Suppressor macrophage treated with lipopolysaccharide for 1 hour (primary cell): ENCODE measurements at places on chromosomes 5 and 9.

- DNase-seq: no peak
Measured at GRCh38 chr9:70260606-70261005, 1.8 kb downstream of the SMC5 start.

GRCh38 chr5:179486596-179487051 is 63.7 kb upstream of the RUFY1 start:
- DNase-seq: no peak

- peak; percentile 87 for DNase-seq
Measured at GRCh38 chr9:129783516-129784361, 19.2 kb upstream of the TOR1B start.

- no peak for DNase-seq
Measured at GRCh38 chr5:175825893-175826292, 45.5 kb upstream of the CPLX2 start.

- peak; percentile 52 for DNase-seq
Measured at GRCh38 chr5:138789771-138790242, 36.6 kb downstream of the CTNNA1 start.

- no peak for DNase-seq
Measured at GRCh38 chr9:36884721-36885120, 149.3 kb downstream of the PAX5 start.

- no peak for DNase-seq
Measured at GRCh38 chr5:175810457-175810856, 60.9 kb upstream of the CPLX2 start.

- no peak for DNase-seq
Measured at GRCh38 chr9:77582525-77582924, 65.6 kb downstream of the GNA14 start.

DNA sequence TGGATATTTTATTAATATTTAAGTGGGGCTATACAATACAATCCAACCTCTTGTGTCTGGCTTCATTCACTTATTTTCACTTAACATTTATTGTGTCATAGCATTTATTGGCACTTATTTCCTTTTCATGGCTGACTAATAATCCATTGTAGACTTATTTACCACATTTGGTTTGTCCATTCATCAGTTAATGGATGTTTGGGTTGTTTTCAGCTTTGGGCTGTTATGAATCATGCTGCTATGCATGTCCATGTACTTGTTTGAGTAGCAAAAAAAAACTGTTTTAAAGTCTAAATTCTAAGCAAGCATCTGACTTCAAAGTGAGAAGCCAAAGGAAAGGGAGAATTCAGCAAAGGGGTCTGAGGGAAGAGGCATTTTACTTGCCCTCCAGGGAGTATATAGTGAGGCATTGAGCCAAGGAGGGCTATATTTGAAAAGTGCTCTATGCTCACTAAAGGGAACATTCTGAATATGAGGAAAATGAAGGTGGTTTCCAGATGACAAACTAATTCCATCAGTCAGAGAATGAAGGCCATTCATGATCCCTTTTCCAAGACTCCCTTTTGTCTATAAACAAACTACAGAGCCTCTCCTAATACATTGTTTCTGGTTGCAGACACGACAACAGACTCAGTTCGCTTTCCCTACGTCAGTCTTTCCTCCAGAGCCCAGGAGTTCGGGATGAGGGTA is 532.8 kb upstream of the KLF4 start:
- DNase-seq: peak; percentile 60

GRCh38 chr5:164934039-164934438 is 1428.6 kb downstream of the MAT2B start:
- DNase-seq: no peak

GRCh38 chr9:2742214-2742613 is 24.9 kb downstream of the KCNV2 start:
- DNase-seq: no peak

- no peak for DNase-seq
Measured at GRCh38 chr9:2086971-2087370, 71.8 kb downstream of the SMARCA2 start.

DNA sequence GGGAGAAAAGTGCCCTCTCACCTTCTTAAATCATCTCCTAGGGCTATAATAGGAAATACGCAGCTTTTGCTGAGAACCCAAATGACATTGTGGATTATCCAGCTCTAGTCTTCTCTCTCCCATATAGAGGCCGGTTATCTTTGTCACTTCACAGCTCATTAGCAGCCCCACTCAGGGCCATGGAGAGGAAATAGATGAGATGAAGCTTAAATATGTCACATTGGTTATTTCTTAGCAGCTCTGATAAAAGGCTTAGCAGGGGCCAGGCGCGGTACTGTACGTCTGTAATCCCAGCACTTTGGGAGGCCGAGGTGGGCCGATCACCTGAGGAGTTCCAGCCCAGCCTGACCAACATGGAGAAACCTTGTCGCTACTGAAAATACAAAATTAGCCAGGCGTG is 90.0 kb downstream of the GHR start:
- no peak for DNase-seq

- DNase-seq: no peak
Measured at GRCh38 chr9:134966697-134967546, 49.2 kb upstream of the FCN1 start.

GRCh38 chr5:38167562-38167996 is 90.8 kb upstream of the EGFLAM start:
- DNase-seq: no peak

DNA sequence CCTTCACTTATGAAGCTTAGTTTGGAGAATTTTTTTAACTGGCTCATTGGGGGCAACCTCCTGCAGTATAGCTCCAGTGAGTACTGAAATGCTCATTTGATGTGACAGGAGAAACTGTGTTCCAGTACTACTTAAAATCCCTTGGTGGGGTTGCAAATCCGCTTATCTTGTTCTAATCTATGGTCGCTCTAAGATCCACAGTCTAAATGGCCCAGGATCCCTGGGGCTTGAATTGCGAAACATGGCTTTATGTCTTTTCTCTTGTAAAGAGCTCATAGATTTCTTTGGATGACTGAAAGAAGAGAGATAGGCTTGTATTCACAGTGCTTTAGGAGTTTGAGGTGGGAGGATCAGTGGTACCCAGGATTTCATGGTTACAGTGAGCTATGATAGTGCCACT is 52.7 kb downstream of the ADAMTSL1 start:
- DNase-seq: no peak

GRCh38 chr5:127260686-127261085 is 29.9 kb upstream of the MEGF10 start:
- DNase-seq: no peak

- DNase-seq: no peak
Measured at GRCh38 chr9:14627513-14627912, 65.7 kb downstream of the ZDHHC21 start.

- no peak for DNase-seq
Measured at GRCh38 chr5:31452314-31452713, 79.6 kb downstream of the DROSHA start.

- DNase-seq: peak; percentile 73
Measured at GRCh38 chr5:171484460-171484899, 65.0 kb downstream of the FGF18 start.

GRCh38 chr5:83095957-83096539 is 18.7 kb downstream of the XRCC4 start:
- peak; percentile 59 for DNase-seq
